ENCODE measurements at places on chromosomes 7 and 10.
A peak's percentile ranks its signal among the peaks of the same experiment; 100 is the strongest.

DNA sequence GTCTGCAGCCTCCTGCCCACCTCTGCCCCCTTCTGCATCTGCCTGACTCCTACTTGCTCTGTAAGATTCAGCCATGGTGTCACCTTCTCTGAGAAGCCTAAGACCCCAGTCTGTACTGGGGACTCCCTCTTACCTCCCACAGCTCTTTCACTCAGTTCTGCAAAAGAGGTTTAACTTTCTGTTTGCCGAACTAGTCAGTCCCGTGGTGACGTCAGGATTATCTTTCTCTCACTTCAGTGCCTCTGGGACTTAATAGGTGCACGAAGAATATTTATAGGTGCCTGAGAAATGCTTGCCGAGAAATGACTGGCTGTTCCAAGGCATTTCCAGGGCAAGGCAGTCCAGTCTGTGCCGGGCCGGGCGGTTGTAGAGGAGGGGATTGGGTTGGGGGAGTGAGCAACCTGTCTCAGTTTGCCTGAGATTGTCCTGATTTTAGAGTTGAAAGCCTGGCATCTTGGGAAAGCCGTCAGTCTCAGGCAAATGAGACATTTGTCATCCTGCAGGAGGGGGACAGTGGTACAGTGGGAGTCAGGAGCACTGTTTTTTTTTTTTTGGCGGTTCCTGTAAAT, 227.5 kb upstream of the NPVF start:
- no peak for DNase-seq

GRCh38 chr7:24932815-24933214, 47.2 kb downstream of the OSBPL3 start:
- DNase-seq, result no peak

- no peak for DNase-seq
These were observed 3.3 kb downstream of the ZC3HC1 start for GRCh38 chr7:130047831-130048230.

- DNase-seq, result no peak
These were observed 658 bp upstream of the FZD8 start for GRCh38 chr10:35642793-35643114.

- DNase-seq, result no peak
These were observed 261.8 kb upstream of the RNF32 start for GRCh38 chr7:156378806-156379205.

GRCh38 chr10:63767138-63767801, 246.1 kb downstream of the REEP3 start:
- no peak for DNase-seq

- DNase-seq, result no peak
These were observed 28.8 kb upstream of the NMT2 start for GRCh38 chr10:15197276-15197675.

DNA sequence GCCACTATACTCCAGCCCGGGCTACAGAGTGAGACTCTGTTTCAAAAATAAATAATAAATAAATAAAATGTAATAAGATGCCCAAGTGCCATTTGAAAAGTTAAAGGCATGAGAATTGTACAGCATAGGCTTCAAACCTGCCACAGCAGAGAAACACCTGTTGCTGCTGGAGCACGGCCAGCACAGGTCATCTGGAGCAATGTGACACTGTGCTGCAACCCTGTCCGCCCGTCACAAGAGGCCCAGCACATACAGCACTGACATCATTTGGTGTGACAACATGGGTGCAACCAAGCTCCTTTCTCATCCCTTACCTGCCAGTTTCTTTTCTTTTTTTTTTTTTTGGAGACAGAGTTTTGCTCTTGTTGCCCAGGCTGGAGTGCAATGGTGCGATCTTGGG, 1.3 kb downstream of the RFC2 start:
- DNase-seq, result no peak

- no peak for DNase-seq
These were observed 215.1 kb downstream of the DIP2C start for GRCh38 chr10:474406-474805.

DNA sequence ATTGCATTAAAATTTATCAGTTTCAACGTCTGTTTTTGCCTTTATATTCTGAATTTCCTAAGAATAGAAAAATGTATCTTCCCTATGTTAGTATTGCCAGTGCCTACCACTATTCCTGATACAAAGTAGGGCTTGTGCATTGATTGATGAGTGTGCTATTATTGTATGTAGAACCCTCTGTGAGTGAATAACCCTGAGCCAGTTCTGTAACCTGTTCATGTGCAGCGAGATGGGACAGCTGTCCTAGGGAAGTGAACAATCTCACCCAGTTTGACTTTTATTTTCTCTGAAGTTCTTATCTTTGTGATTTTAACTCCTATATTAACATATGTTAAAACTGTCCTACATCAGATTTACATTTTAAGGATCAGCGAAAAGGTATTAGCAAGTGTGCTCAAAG, 178.4 kb upstream of the ADO start:
- DNase-seq, result no peak

GRCh38 chr10:2978574-2979273, 88.6 kb upstream of the PFKP start:
- DNase-seq, result no peak

- DNase-seq, result peak; percentile 95
These were observed 47.9 kb upstream of the NPFFR1 start for GRCh38 chr10:70331486-70332268.

DNA sequence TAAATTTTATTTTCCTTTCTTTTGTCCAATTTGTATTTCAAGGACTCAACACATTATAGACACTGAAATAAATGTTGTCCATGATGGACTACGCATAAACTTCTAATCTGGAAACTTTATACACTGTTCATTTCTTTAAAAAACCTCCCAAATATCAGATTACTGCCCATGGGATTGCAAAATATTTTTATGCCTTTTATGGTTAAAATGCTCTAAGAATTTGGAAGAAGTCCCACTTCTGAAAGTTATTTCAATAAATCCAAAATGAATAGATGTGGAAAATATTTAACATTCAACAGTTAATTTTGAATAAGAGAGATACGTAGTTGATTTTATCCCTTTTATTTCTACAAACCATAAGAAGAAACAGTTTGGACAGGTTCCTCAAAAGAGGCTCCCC, 46.1 kb downstream of the CABCOCO1 start:
- no peak for DNase-seq

All from retinal pigment epithelial cell (primary cell).